ENCODE measurements at places on chromosomes 16 and 17. TPM values are rescaled to one million over a fixed set of nuclear protein-coding genes. Genes with fewer than 3 reads are reported as not detected.

DNA sequence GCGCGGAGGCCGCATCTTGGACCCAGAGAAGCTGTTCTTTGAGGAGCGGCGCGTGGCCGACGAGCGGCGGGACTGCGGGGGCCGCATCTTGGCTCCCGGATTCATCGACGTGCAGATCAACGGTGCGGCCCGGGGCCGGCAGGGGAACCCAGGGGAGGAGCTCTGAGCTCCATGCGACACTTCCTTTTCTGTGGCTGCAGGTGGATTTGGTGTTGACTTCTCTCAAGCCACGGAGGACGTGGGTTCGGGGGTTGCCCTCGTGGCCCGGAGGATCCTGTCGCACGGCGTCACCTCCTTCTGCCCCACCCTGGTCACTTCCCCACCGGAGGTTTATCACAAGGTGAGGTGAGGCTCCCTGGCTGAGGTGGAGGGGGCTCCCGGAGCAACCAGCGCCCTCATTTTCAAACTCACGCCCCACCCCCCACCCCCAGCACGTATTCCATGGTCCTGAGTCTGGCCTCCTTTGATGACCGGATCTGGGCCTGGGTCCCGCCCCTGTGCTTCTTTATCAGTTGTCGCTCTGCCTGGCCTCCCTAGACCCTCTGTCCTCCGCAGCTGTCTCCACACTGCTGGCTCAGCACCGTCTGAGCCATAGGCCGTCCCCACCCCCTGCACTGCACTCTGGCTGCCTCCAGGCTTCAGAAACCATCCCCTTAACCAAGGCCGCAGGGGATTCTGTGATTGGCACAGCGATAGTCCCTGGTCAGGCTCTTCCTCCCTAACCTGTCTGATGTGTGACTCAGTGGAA is 787 bp downstream of the AMDHD2 start:
- no peaks in the 10 kb centered on the region for H3K36me3 ChIP-seq
- peaks cover 63% of the 10 kb centered on the region for H3K4me1 ChIP-seq
- H3K27ac ChIP-seq = peak overlapping the region; percentile 96

Gene CCL4
- total RNA-seq = not detected

Gene MT1E
- 330 TPM for total RNA-seq

GRCh38 chr17:59067756-59068155 is 38.9 kb downstream of the TRIM37 start:
- H3K4me1 ChIP-seq = no peaks in the 10 kb centered on the region
- no peak overlapping the region for H3K4me3 ChIP-seq
- DNase-seq = no peak
- no peaks in the 10 kb centered on the region for H3K36me3 ChIP-seq

DNA sequence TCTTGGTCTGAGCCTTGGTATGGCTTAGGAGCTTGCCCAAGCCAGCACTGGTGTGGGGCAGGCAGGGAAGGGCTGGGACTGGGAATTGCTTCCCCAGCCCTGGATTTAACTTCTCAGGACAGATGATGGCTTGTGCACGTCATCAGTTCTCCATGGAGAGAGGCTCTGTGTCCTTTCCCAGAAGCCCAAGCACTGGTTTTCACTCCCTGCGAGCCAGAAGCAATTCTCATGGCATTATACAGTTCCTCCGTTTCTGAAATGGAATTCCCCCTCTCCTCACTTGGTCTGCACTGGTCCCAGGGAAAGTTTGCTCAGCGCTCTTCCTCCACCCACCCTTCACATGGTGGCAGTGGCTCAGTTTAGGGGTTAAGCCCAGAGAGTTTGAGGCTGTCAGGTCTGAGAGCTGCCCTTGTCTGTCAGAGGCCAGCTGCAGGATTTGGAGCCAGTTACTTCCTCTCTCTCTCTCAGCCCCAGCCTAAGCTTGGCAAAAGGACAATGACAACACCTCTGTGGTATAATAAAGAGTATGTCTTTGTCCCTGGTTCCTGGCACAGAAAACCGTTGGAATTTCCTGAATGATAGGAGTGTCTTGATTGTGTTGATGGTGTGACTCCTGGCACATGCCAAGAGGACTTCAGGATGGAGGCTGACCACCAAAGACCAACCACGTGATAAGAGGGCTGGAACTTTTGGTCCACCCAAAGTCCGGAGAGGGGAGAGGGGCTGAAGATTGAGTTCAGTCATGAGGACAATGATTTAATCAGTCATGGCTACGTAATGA is 219.6 kb upstream of the TNRC6C start:
- DNase-seq = no peak
- no peaks in the 10 kb centered on the region for H3K27me3 ChIP-seq
- no peaks in the 10 kb centered on the region for H3K4me1 ChIP-seq
- H3K4me3 ChIP-seq = no peak overlapping the region
- H3K27ac ChIP-seq = no peak overlapping the region
- H3K36me3 ChIP-seq = no peaks in the 10 kb centered on the region

DNA sequence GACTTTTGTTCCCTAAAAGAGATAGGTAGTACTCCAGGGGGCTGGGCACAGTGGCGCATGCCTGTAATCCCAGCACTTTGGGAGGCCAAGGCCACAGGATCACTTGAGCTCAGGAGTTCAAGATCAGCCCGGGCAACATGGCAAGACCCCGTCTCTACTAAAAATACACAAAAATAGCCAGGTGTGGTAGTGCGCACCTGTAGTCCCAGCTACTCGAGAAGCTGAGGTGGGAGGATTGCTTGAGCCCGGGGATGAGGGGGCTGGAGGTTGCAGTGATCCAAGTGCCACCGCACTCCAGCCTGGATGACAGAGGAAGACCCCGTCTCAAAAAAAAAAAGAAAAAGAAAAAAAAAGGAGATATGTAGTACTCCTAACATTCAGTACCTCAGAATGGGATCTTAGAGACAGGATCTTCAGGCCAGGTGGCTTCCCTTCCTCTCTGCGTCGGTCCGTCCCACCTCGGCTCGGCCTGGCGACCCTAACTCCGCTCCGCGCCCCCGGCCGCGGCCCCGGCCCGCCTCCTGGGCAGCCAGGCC is 89.6 kb downstream of the CDC27 start:
- no peaks in the 10 kb centered on the region for H3K27me3 ChIP-seq
- H3K4me1 ChIP-seq = peaks cover 10% of the 10 kb centered on the region
- DNase-seq = no peak
- no peaks in the 10 kb centered on the region for H3K36me3 ChIP-seq
- peak overlapping the region; percentile 90 for H3K27ac ChIP-seq
- peak overlapping the region; percentile 87 for H3K4me3 ChIP-seq

Gene PHKB
- 124 TPM for total RNA-seq

GRCh38 chr16:8677481-8677880 is 3.1 kb downstream of the ABAT start:
- H3K27ac ChIP-seq = no peak overlapping the region
- no peaks in the 10 kb centered on the region for H3K27me3 ChIP-seq
- H3K36me3 ChIP-seq = no peaks in the 10 kb centered on the region
- no peak for DNase-seq

GRCh38 chr17:58493506-58493905 is 5.3 kb upstream of the HSF5 start:
- DNase-seq = no peak
- no peak overlapping the region for H3K27ac ChIP-seq
- H3K27me3 ChIP-seq = no peaks in the 10 kb centered on the region
- no peak overlapping the region for H3K4me3 ChIP-seq
- H3K36me3 ChIP-seq = no peaks in the 10 kb centered on the region

Gene PFN1
- total RNA-seq = 530 TPM

- DNase-seq = no peak
- no peaks in the 10 kb centered on the region for H3K36me3 ChIP-seq
- H3K27ac ChIP-seq = no peak overlapping the region
Measured at GRCh38 chr17:70031341-70031740, 43.7 kb upstream of the KCNJ16 start.

- peak overlapping the region; percentile 95 for H3K4me3 ChIP-seq
- H3K36me3 ChIP-seq = peaks cover 13% of the 10 kb centered on the region
- peaks cover 25% of the 10 kb centered on the region for H3K4me1 ChIP-seq
- no peaks in the 10 kb centered on the region for H3K27me3 ChIP-seq
- DNase-seq = peak; percentile 69
Measured at GRCh38 chr16:77273-77806, 685 bp upstream of the MPG start.

Gene MPV17L
- 6.6 TPM for total RNA-seq

DNA sequence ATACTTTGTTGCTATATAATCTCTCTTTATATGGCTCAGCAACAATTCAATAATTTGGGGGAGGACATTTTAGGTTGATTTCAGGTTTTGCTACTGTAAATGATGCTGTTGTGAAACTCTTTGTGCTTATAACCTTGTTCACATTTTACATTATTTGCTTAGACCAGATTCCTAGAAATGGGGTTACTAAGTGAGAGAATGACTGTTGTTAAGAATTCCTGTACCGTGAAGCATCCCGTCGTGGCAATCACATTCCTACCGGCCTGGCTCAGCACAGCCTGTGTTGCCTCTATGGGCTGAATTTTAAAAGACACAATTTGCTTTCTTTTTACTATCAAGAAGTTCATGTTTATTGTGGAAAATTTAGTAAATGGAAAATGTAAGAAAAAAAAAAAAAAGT is 31.4 kb downstream of the B9D1 start:
- no peak overlapping the region for H3K4me3 ChIP-seq
- H3K27me3 ChIP-seq = no peaks in the 10 kb centered on the region
- H3K27ac ChIP-seq = no peak overlapping the region
- no peak for DNase-seq
- no peaks in the 10 kb centered on the region for H3K4me1 ChIP-seq

Gene CPSF4L
- not detected for total RNA-seq

Gene STH
- not detected for total RNA-seq

Gene FOXL1
- 12.4 TPM for total RNA-seq

Data from Peyer's patch (tissue), 4 donors.